ENCODE measurements at places on chromosomes 11 and 22.

DNA sequence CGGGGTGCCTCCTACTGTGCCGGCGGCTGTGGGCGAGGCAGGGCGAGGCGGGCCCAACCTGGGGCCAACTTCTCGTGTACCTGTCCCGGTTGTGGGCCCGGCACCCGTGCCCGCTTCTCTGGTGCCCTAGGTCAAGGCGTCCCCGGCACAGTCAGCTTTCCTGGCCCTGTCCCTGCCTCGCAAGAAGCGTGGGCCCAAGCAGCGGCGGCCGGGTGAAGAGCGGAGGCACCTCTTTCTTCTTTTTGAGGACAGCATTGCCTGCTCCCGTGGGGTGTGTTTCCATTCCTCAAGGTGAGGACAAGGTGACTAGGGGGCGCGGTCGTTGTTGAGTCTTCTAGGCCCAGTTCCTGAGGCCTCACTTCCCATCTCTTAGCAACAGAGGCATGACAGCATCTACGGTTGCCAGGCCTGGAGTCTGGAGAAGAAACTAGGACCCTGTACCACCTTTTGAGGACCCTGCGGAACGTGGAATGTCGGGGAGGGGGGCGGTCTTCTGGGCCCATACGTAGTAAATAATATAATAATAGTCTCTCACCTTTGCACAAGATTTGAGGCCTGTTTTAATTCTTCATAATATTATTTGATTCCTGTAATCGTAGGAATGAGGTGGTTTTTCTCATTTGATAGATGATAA lies 418 bp downstream of the ACO2 start:
- no peak for DNase-seq

- no peak for DNase-seq
These were observed 35.7 kb upstream of the ELF5 start for GRCh38 chr11:34549271-34549670.

DNA sequence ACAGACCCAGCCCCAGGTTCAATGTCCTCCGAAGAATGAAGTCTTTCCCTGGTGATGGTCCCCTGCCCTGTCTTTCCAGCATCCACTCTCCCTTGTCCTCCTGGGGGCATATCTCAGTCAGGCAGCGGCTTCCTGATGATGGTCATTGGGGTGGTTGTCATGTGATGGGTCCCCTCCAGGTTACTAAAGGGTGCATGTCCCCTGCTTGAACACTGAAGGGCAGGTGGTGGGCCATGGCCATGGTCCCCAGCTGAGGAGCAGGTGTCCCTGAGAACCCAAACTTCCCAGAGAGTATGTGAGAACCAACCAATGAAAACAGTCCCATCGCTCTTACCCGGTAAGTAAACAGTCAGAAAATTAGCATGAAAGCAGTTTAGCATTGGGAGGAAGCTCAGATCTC lies 14.1 kb downstream of the APOL1 start:
- DNase-seq: no peak

DNA sequence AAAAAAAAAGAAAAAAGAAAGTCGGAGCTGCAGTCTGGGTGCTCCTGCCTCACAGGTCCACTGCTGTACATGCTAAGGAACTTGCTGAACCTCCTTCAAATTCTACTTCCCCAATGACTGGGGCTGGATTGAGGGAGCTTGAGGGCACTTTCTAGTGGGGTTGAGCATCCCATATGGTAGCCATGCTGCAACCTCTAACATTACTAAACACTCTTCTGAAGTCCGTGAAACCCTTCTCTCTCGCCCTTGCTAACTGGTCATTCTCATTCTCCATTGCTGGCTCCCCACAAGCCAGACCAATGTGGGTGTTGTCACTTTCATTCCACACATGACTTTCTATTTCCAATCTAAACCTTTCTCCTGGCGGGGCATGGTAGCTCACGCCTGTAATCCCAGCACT lies 1.2 kb downstream of the ESS2 start:
- no peak for DNase-seq

GRCh38 chr11:34941688-34942087 lies 25.3 kb downstream of the PDHX start:
- DNase-seq: no peak

DNA sequence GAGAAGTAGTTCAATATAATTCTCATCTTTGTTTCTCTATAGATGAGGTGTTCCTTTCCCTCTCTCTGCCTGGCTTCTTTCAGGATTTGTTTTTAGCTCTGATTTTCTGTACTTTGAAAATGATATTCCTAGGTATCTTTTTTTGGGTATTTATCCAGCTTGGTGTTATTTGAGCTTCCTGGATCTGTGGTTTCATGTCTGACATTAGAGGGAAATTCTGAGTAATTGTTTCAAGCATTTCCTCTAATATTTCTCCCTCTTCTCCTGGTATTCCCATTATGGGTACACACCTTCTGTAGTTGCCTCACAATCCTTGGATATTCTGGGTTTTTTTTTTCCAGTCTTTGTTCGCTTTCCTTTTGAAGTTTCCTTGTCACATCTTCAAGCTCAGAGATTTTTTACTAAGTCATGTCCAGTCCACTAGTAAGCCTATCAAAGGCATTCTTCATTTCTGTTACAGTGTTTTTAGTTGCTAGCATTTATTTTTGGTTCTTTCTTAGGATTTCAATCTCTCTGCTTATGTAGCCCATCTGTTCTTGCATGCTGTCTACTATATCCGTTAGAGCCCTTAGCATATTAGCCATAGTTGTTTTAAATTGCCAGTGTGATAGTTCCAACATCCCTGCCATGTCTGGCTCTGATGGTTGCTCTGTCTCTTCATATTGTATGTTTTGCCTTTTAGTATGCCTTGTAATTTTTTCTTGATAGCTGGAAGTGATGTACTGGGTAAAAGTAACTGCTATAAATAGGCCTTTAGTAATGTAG lies 5.8 kb downstream of the CCDC81 start:
- DNase-seq: no peak

GRCh38 chr22:17949642-17950473 lies 74.5 kb downstream of the MICAL3 start:
- DNase-seq: no peak

- DNase-seq: no peak
These were observed 9.7 kb downstream of the TMEM45B start for GRCh38 chr11:129825380-129825779.

Data from cortex of kidney (tissue), 1 donor.